ENCODE measurements at places on chromosomes 6 and 20. TPM values are rescaled to one million over a fixed set of nuclear protein-coding genes. Genes with fewer than 3 reads are reported as not detected.
A peak's percentile ranks its signal among the peaks of the same experiment; 100 is the strongest.

Gene PAK5
- 1.8 TPM for total RNA-seq

Gene SIRT5
- total RNA-seq: 8.8 TPM

Gene VSX1
- total RNA-seq: 4.2 TPM

Gene ECT2L
- not detected for total RNA-seq

Gene CCDC170
- 0.25 TPM for total RNA-seq

Gene SLC17A2
- not detected for total RNA-seq

Gene DCDC2
- total RNA-seq: not detected

Gene GLP1R
- 0.89 TPM for total RNA-seq

DNA sequence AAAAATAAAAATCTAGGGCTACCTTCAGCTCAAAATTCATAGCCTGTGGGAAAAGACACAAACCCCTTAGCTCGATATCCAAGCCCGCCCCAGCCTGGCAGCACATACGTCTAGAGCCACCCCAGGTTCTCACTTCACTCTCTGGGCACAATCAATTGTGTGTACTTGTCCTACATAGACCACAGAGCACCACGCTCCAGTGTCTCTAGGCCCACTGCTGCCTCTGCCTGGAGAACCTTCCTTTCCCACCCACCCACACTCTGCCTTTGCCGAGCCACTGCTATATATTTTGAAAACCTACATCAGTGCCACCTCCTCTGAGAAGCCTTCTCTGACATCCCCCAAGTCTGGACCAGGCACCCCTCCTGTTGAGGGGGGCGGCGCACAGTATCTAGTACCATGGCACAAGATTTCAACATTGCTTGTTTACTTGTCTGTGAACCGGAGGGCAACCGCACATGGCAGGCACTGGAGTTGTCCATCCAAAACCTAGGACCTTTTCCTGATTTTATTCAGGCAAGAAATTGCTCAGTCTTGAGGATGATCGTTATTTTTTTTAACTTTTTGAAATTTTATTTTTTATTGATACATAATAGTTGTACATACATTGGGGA is 141.5 kb downstream of the UNC5CL start:
- H3K4me1 ChIP-seq: peaks cover 19% of the 10 kb centered on the region
- no peak overlapping the region for H3K27ac ChIP-seq
- no peak overlapping the region for H3K4me3 ChIP-seq
- no peaks in the 10 kb centered on the region for H3K27me3 ChIP-seq
- no peak for DNase-seq

GRCh38 chr6:2462831-2463230 is 217.4 kb upstream of the GMDS start:
- DNase-seq: no peak
- H3K27ac ChIP-seq: no peak overlapping the region
- H3K27me3 ChIP-seq: peaks cover 15% of the 10 kb centered on the region
- H3K4me1 ChIP-seq: no peaks in the 10 kb centered on the region
- H3K4me3 ChIP-seq: no peak overlapping the region

GRCh38 chr20:11204926-11205768 is 531.3 kb upstream of the JAG1 start:
- no peaks in the 10 kb centered on the region for H3K27me3 ChIP-seq
- H3K36me3 ChIP-seq: no peaks in the 10 kb centered on the region
- H3K4me3 ChIP-seq: no peak overlapping the region
- H3K27ac ChIP-seq: no peak overlapping the region
- H3K4me1 ChIP-seq: peaks cover 11% of the 10 kb centered on the region

DNA sequence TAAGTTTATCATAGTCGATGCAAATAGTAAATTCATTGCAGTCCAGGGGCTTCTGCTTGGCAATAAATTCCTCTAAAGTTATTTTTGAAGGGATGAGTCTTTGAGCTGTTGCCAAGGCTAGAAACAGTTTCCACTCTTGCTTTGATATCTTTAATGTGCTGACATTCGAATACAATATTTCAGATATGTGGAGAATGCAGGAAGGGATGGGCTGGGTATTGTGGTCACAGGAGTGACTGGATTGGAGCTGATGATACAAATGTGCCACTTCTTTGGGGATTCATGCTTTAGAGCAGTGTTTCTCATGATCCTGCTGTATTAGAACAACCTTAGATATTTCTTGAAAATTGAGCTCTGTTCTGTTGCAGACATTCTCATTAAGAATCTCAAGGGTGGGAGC is 139.0 kb downstream of the PRDM13 start:
- no peaks in the 10 kb centered on the region for H3K4me1 ChIP-seq
- no peak for DNase-seq
- H3K27me3 ChIP-seq: peaks cover 80% of the 10 kb centered on the region
- no peaks in the 10 kb centered on the region for H3K36me3 ChIP-seq
- H3K27ac ChIP-seq: no peak overlapping the region
- H3K4me3 ChIP-seq: no peak overlapping the region

DNA sequence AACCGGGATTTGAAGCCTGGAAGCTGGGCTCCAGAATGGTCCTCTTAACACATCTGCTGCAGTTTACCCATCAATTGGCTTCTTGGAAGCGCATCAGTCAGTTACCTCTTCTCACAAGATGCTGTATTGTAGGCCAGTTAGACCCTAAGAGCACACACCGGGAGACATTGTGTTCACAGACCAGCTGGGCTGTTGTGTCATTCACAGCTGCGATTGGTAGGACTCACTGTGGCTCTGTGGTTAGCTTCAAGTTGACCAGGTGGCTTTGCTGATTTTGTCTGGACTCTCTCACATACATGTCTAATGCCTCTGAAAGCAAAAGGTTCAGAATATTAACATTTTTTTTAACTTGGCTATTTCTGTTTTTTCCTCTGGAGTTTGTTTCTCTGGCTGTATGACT is 64.8 kb downstream of the SNX9 start:
- DNase-seq: no peak
- no peaks in the 10 kb centered on the region for H3K4me1 ChIP-seq
- no peaks in the 10 kb centered on the region for H3K27me3 ChIP-seq
- no peak overlapping the region for H3K4me3 ChIP-seq
- H3K36me3 ChIP-seq: peaks cover 18% of the 10 kb centered on the region
- no peak overlapping the region for H3K27ac ChIP-seq

GRCh38 chr6:14792118-14792955 is 453.5 kb upstream of the JARID2 start:
- no peak overlapping the region for H3K27ac ChIP-seq
- peaks cover 2% of the 10 kb centered on the region for H3K36me3 ChIP-seq
- no peak for DNase-seq

DNA sequence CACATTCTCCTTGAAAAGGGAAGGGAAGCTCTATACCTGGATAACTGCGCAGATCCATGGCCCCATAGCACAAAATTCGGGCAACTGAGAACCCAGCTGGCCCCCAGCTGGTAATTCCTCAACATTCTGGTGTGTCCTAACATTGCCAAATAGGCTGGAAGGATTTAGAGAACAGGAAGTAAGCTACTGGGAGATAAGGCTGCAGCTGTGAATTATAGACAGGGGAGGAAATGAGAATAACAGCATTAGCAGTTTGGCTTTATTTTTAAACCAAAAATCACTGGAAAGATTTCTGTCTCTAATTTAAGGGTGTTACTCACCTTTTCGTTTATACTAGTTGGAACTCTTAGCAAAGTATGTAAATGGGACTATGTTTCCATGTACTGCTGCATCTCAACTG is 97.2 kb downstream of the TULP4 start:
- no peak overlapping the region for H3K4me3 ChIP-seq
- H3K36me3 ChIP-seq: peaks cover 14% of the 10 kb centered on the region
- H3K4me1 ChIP-seq: peaks cover 36% of the 10 kb centered on the region
- H3K27ac ChIP-seq: no peak overlapping the region

DNA sequence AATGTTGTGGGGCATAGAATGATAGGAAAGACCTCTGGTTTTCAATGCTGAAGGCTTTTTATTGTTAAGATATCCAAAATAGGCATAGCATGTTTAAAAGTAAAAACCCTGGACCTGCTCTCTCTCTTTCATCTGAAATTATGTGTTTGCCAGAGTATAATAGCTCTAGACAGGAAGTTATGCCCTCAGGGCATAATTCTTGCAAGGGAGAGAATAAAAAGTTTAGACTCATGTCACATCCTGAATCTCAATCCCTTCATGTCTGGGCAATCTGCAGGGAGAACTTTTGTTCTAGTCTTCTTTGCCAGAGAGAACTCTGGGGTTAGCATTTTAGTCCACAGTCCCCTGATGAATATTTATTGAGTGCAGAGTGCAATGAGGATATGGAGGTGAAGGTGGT is 297.3 kb upstream of the FLRT3 start:
- peaks cover 15% of the 10 kb centered on the region for H3K4me1 ChIP-seq
- H3K36me3 ChIP-seq: no peaks in the 10 kb centered on the region
- no peak overlapping the region for H3K27ac ChIP-seq

DNA sequence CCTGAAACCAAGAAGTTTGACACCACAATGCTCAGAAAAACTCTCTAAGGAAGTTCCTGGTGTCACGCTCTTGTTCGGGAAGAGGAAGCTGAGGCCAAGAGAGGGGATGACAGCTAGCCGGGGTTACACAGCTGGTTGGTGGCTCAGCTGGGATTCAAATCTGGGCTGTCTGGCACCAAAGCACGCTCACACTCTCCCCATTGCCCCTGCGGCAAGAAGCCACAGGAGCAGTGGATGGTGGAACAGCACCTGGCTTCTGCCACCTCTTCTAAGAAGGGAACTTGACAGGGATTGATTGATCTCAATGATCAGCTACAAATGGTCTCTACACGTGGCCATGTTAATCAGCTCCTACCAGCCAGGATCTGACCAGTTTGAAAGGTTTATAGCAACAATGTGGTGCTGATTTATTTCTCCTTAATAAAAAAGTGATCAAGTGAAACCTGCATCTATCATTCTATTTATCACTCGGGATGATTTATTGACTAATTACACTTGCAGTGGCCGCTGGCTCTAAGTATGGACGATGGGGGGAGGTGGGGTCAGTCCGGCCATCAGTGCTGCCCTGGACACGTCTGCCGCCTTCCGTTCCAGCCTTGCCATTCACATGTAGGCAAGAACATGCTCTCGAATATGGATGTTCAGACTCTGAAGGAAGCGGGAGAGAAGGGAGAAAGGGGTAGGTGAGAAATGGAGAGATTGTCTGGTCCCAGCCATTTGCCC is 71.9 kb upstream of the TOP1 start:
- DNase-seq: no peak
- H3K4me3 ChIP-seq: no peak overlapping the region
- H3K4me1 ChIP-seq: peaks cover 4% of the 10 kb centered on the region
- H3K36me3 ChIP-seq: no peaks in the 10 kb centered on the region
- H3K27me3 ChIP-seq: no peaks in the 10 kb centered on the region
- no peak overlapping the region for H3K27ac ChIP-seq

GRCh38 chr20:41155261-41155660 is 17.9 kb downstream of the PLCG1 start:
- peak overlapping the region; percentile 39 for H3K27ac ChIP-seq
- peaks cover 6% of the 10 kb centered on the region for H3K36me3 ChIP-seq
- H3K27me3 ChIP-seq: no peaks in the 10 kb centered on the region

DNA sequence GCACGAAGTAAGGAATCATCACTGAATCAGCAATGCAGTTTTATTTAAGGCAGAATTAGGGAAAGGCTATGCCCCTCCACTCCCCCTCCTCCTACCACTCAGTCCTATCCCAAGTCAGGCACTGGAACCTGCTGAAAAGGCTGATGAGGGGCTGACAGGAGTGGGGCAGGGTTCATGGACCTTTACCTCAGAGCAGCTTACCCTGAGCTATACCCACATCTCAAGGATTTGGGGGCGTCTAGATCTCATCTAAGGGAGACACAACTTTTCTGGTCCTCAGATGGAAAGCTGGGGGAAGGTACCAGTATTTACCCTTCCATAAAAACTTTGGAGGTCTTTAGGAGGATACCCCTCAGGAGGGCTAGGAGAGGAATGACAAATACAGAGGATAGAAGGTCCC is 27.2 kb downstream of the GSS start:
- no peak overlapping the region for H3K4me3 ChIP-seq
- H3K27me3 ChIP-seq: no peaks in the 10 kb centered on the region
- DNase-seq: no peak
- no peak overlapping the region for H3K27ac ChIP-seq

Measured in neural crest cell (in vitro differentiated cells).